ENCODE measurements at places on chromosomes 5 and 9.
A peak's percentile ranks its signal among the peaks of the same experiment; 100 is the strongest.

DNA sequence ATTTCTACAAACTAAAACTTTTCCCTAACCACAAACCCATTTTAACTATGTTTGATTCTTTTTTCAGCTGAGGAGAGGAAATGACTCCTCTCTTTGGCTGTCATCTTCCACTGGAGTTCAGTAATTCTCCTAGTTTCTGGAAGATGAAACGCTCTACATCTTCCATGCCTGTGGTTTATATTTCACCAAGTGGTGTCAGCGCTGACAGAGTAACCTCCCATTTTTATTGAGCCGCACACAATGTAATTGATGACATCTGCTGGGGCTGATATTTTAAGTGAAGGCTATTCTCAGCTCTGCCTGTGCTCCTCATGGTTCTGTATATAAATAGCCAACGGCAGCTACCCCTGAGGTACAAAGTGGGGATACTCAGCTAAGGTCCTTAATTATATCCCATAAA, 234.6 kb downstream of the SPOCK1 start:
- DNase-seq: peak; percentile 82

- DNase-seq: no peak
Observed at GRCh38 chr5:159041444-159042198, 58.1 kb downstream of the EBF1 start.

DNA sequence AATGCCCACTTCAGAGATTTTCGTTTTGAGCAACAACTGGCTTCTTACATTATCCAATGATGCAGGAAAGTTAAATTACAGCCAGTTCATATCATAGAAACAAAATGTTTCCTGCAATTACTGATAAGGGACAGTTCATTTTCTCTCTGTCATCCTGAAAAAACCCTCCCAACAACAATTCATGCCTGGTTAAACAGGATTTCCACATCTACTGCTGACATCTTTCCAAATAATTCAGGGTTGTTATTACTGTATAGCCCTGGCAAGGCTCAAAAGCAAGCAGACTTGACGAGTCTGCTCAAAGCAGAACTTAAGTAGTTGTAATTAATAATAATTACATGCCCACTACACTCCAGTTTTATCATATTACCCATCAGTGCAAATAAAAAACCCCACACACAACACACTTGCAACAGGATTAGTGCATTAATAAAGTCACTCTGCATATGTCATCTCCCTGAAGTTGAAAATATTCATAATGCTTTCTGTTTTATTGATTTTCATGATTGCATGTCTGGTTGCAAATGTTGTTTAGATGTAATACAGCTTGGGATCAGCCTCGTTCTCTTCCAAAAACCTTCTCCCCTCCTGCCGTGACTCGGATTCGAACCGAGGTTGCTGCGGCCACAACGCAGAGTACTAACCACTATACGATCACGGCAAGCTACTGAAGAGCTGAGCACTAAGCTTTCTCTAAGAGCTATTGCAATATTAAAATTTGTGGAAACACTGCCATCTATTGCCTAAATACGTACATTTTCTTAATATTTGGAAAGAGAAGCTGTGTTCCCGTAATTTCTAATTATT, 119.6 kb upstream of the NFIB start:
- DNase-seq: peak; percentile 89

DNA sequence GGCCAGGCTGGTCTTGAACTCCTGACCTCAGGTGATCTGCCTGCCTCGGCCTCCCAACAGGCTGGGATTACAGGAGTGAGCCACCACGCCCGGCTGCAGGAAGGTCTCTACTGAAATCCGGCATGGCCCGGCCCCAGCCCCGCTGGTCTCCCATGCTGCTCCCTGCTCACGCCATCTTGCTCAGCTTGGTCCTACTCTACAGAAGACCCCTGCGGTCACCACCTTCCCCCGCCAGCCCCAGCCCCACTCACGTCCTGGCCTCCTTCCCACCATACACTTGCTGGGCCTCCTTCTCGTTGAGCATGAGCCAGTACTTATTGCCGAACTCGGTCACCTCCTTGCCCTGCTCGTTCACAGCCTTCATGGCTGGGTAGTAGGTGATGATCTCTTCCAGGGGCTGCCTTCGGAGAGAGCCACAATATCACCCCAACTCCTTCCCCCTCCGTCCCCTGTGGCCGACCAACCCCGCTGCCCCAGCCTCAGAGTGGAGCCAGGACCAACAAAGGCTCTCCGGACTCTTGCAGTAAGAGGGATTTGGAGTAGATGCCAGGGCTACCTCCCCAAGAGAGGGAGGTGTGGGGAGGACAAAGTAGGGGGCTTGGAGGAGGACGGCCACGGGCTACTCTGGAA, 4.0 kb downstream of the PTGES2 start:
- DNase-seq: no peak

- no peak for DNase-seq
Observed at GRCh38 chr9:126393876-126394275, 67.2 kb downstream of the MVB12B start.

DNA sequence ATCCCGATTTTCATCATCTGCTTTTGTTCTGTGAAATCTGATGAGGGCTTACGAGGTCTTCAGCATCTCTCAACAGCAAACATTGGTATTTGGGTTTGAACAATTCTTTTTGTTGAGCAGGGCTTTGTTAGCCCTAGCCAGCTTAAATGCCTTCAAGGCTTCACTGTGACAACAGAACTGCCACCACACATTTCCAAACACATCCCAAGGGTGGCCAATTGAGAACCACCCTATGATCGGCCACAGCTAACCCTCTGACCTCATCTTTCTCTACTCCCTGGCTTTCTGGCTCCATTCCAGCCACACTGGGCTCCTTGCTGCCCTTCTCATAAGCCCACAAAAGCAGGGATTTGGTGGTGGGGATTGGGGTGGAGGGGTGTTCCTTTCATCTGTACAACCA, 17.6 kb downstream of the MTX3 start:
- no peak for DNase-seq

GRCh38 chr5:72209147-72210115, 102.2 kb downstream of the MAP1B start:
- DNase-seq: no peak

- DNase-seq: no peak
Observed at GRCh38 chr9:98504298-98505282, 204.1 kb downstream of the GABBR2 start.

- DNase-seq: peak; percentile 59
Observed at GRCh38 chr5:160353379-160353778, 17.0 kb downstream of the C1QTNF2 start.

- peak; percentile 48 for DNase-seq
Observed at GRCh38 chr5:19920761-19921160, 67.2 kb downstream of the CDH18 start.

- DNase-seq: no peak
Observed at GRCh38 chr5:25858019-25858418, 1180.4 kb downstream of the CDH9 start.

- DNase-seq: no peak
Observed at GRCh38 chr5:2423634-2424033, 327.8 kb downstream of the IRX2 start.

GRCh38 chr9:22427226-22427880, 19.3 kb upstream of the DMRTA1 start:
- DNase-seq: no peak

DNA sequence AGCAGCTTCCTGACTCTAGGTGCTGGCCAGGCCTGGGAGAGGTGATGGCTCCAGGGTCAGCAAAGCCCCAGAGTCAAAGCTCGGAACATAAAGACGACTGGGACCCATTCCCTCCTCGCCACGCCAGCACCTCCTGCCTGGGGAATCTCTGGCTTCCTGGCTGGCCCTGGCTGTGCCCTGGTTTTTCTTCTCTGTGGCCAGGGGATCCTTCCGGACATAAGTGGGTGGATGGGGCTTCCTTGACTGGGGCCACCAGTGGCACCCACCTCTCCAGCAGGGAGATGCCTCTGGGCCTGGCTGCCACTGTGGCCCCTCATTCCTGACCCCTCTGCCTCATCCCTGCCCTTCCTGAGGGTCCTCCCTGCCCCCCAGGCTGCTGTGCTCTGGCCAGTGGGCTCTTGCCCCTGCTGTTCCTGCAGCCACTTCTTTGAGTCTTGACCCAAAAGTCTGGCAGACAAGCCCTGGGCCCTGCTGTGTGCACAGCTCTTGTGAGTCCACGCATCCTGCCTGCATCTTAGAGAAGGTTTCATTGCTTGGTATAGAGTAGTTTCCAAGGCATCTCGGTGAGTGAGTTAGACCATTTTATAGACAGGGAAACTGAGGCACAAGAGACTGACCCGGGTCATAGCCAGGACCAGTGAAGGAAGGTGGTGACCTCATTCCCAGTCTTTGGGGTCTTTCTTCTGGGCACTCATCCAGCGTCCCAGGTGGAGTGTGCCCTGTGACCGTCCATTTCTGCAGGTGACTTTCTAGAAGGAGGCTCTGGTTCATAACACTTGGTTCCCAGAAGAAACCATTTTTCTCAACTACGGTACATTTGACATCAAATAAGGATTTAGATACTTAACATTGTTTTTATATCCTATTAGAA, 17.3 kb upstream of the LPCAT1 start:
- DNase-seq: no peak

GRCh38 chr9:4980086-4980727, 4.9 kb upstream of the JAK2 start:
- DNase-seq: no peak

GRCh38 chr9:100216178-100216787, 117.2 kb downstream of the INVS start:
- DNase-seq: peak; percentile 65

DNA sequence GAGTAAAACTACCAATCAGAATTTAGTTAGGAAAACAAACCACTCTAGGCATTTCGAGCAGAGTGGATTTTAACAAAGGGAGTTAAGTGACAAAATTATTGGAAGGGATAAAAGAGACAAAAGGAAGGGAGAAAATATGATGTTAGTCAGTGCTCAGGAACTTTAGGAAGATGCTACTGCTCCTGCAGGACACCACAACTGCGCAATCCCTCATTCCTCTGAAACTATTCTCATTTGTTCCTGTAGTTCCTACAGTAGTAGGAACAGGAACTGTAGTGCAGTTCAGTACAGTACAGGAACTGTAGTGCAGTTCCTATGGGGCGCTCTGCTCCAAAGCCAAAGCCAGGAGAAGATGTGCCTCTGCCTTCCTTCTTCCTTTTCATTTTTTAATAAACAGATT, 29.9 kb upstream of the MEGF10 start:
- DNase-seq: no peak

DNA sequence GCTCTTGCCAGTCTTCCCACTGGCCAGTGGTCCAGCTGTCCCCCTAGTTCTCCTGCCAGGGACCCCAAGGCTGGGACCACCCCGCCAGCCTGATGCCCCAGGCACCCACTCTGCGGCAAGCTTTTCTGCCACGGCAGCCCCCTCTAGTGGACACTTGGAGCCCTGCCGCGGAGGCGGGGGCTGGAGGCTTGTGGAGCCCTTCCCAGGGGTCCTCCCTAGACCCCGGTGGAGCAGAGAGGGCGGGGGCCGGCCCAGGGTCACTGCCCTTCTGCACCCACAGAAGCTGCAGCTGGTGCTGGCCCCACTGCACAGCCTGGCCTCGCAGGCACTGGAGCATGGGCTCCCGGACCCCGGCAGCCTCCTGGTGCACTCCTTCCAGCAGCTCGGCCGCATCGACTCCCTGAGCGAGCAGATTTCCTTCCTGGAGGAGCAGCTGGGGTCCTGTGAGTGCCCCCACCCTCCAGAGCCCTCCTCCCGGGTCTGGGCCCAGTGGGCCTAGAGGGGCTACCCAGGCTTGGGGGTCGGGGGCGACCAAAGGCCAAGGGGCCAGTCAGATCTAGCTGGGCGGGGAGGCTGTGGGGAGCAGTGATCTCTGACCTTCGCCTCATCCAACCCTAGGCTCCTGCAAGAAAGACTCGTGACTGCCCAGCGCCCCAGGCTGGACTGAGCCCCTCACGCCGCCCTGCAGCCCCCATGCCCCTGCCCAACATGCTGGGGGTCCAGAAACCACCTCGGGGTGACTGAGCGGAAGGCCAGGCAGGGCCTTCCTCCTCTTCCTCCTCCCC, 9.1 kb downstream of the EGFL7 start:
- no peak for DNase-seq

DNA sequence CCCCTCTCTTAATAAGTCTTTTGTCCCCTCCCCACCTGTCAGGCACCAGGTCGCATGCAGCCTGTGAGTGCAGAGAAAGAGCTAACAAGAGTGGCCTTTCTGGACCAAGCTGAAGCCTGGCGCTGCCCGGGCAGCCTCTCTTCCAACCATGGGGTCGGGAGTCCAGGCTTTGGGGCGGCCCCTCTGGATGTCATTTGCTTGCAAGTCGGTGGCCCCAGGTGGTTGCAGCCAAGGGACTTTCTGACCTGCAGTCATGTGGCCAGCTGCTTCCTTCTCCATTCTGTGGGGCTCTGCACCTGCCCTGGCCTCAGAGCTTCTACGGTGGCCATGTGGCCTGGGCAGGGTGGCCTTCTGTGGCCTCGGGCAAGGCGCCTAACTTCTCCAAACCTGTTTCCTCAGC, 159.7 kb downstream of the DAB2IP start:
- DNase-seq: no peak

DNA sequence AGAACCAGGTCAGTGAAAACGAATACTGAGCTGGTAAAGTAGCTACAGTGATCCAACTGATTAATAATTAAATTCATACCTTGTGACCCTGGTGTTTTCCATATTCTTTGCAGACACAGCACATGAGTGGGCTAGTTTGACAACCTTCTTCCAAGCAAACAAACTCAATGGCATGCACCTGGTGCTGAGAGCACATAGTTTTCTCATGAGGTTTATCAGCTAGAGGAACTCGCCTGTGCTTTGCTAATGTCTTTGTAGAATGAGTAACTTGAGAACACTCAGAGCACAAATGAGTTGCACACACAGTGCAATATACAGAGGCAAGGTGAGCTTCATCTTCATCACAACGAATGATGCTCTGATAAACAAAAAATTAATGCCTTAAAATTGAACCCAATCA, 12.6 kb downstream of the TRIM23 start:
- no peak for DNase-seq

DNA sequence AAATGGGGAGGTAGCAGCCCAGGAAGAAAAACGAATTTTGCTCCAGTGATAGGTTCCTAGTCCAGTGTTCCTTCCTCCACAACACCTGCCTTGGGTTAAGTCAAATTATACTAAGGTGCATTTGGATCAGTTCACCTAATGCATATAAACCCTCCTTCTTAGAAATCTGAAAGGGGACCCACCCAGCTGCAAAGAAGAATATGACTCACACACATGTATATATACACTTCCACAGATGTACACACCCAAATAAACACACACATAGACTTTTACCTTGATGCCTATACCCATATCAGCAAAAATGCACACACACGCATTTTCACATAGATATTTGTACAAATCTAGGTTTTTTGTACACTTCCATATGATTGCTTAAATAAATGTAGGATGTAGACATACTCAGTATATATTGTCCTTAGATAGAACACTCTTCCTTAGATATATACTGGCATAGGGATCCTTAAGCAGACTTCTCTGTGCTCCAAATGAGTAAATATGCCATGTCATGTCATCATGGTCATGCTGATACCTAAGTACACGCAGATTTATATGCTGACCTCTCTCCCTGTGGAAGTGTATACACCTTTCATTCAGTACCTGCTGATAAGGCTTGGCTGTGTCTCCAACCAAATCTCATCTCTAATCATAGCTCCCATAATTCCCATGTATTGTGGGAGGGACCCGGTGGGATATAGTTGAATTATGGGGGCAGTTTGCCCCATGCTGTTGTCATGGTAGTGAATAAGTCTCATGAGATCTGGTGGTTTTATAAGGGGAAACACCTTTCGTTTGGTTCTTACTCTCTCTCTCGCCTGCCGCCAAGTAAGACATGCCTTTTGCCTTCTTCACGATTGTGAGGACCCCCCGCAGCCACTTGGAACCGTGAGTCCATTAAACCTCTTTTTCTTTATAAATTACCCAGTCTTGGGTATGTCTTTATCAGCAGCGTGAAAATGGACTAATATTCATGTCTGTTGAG, 10.2 kb downstream of the ADRB2 start:
- no peak for DNase-seq

GRCh38 chr5:171681061-171681460, 104.6 kb upstream of the SMIM23 start:
- no peak for DNase-seq
